Thoracic aorta (tissue), 2 donors: ENCODE measurements at places on chromosomes 4 and X.

DNA sequence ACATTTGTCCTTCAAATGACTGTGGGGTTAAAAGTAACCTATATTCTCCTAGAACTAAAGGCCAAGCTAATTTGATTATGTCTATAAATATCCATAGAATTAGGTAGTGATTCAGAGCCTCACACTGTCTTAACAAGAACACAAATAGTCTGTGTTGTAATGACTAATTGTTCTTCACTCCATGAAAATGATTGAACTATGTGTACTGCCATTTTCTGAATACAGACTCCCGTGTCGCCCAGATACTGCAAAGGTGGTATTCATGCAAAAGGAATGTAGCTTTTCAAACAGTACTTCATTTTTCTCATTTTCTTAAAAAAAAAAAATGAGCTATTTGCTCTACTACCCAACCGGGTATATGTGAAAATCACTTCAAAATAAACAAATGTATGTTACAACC is 11.3 kb upstream of the PHKA2 start:
- no peak for DNase-seq

- DNase-seq: no peak
These were observed 179.1 kb upstream of the ANXA3 start for GRCh38 chr4:78372355-78372988.

DNA sequence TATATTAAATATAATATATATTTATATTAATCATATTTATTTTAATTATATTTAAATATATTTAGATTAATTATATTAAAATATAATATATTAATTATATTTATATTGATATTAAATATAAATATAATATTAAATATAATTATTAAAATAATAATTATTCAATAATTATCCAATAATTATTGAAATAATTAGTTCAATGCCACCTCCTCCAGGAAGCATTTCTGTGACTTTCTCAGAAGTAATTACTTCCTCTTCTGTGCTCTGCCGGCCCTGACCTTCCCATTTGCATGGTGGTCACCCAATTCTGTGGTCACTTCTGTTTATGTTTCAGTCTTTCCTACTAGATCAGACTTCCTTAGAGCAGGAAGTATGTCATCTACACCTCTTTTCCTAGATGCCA is 45.8 kb downstream of the EVC2 start:
- no peak for DNase-seq

- no peak for DNase-seq
These were observed 460.3 kb downstream of the SPRY1 start for GRCh38 chr4:123856689-123857545.

DNA sequence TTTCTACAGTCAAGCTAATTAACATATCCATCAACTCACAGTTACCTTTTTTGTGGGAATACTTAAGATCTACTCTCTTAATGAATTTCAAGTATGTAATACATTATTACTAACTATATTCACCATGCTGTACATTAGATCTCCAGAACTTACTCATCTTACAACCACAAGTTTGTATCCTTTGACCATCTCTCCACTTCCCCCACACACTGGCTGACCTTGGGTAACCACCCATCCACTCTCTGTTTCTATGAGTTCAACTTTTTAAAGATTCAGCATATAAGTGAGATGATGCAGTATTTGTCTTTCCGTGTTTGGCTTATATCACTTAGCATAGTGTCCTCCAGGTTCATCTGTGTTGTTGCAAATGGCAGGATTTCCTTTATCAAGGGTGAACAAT is 30.5 kb upstream of the MAGED1 start:
- DNase-seq: no peak

DNA sequence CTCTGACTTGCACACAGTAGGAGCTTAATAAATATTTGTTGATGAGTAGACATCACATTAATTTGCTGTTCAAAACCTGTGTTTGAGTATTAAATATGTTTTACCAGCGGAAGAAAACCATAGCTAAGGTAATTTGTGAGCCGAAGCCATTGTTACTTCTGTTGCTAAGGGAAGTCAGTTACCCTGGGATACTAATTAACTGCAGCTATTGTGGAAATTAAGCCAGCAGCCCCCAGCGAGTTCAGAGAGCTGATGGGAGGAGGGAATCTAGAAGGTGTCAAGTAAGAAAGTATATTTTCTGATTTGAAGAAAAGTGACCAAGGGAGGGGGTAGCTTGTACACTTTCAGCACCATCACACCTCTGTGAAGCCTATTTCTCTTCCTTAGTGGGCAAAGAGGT is 76.7 kb upstream of the IGSF1 start:
- DNase-seq: no peak
